ENCODE measurements at places on chromosomes 3 and 15. TPM values are rescaled to one million over a fixed set of nuclear protein-coding genes. Genes with fewer than 3 reads are reported as not detected.
A peak's percentile ranks its signal among the peaks of the same experiment; 100 is the strongest.

Gene ZNF80
- not detected for total RNA-seq

Gene SH2D7
- not detected for total RNA-seq

Gene ZBED2
- 1.0 TPM for total RNA-seq

Gene ATP13A4
- 0.34 TPM for total RNA-seq

Gene EPM2AIP1
- total RNA-seq: 16.5 TPM

Gene CLDN11
- 0.70 TPM for total RNA-seq

Gene FBXO40
- not detected for total RNA-seq

Gene TMEM42
- total RNA-seq: 6.9 TPM

DNA sequence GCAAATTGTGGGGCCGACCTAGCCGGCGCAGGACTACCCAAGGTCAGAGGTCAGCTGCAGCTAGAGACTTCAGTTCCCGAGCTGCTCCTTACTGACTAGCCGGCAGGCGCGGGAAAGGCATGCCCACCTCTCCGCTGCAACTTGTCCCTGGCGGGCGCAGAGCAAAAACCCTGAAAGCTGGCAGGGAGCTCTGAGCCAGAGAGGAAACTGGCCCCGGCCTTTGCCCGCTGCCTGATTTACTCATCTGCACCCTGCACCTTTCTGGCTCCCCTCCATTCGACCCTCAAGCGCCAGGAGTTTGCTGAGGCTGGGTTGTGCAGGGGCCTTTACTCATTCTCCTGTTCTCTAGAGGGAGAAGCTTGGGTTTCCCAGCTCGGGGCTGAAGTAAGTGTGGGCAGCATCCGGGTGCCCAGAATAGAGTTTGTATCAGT, 1.5 kb downstream of the ZIC4 start:
- no peak overlapping the region for H3K27ac ChIP-seq
- no peak overlapping the region for H3K4me3 ChIP-seq
- H3K36me3 ChIP-seq: no peaks in the 10 kb centered on the region
- peaks cover 42% of the 10 kb centered on the region for H3K4me1 ChIP-seq

- H3K4me1 ChIP-seq: no peaks in the 10 kb centered on the region
- no peak overlapping the region for H3K27ac ChIP-seq
- H3K27me3 ChIP-seq: no peaks in the 10 kb centered on the region
- DNase-seq: no peak
- no peak overlapping the region for H3K4me3 ChIP-seq
Observed at GRCh38 chr3:128174675-128175590, 21.7 kb downstream of the EEFSEC start.

- H3K27ac ChIP-seq: no peak overlapping the region
- no peaks in the 10 kb centered on the region for H3K36me3 ChIP-seq
- no peak for DNase-seq
- H3K4me1 ChIP-seq: no peaks in the 10 kb centered on the region
- peaks cover 2% of the 10 kb centered on the region for H3K27me3 ChIP-seq
- no peak overlapping the region for H3K4me3 ChIP-seq
Observed at GRCh38 chr15:99096173-99096893, 8.5 kb upstream of the SYNM start.

GRCh38 chr3:167575000-167575600, 78.6 kb downstream of the WDR49 start:
- H3K4me1 ChIP-seq: no peaks in the 10 kb centered on the region
- H3K4me3 ChIP-seq: no peak overlapping the region
- no peak overlapping the region for H3K27ac ChIP-seq
- H3K27me3 ChIP-seq: no peaks in the 10 kb centered on the region
- DNase-seq: no peak
- no peaks in the 10 kb centered on the region for H3K36me3 ChIP-seq

DNA sequence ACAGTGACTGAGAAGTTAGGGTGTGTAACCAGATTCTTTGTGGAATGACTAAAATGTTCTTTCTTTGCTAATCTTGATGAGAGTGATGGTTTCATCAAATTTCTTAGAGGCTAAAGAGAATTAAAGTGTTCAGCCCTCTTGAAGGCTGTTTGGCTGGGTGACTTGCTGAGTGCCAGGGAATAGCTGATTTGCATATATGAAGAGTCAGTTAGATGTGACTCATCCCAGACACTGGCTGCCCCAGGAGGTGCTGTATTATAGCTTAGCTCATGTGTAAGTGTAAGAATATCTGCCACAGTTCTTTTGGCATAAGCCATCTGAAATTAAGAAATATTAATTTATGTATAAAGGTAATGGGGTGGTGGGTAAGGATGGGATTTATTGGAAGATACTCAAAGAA, 535.1 kb downstream of the NLGN1 start:
- H3K4me1 ChIP-seq: peaks cover 7% of the 10 kb centered on the region
- no peaks in the 10 kb centered on the region for H3K27me3 ChIP-seq
- H3K36me3 ChIP-seq: no peaks in the 10 kb centered on the region
- H3K4me3 ChIP-seq: no peak overlapping the region

GRCh38 chr3:171898192-171898591, 55.0 kb downstream of the TMEM212 start:
- no peak for DNase-seq
- no peaks in the 10 kb centered on the region for H3K4me1 ChIP-seq
- H3K27me3 ChIP-seq: no peaks in the 10 kb centered on the region
- H3K36me3 ChIP-seq: no peaks in the 10 kb centered on the region
- no peak overlapping the region for H3K4me3 ChIP-seq

- peaks cover 2% of the 10 kb centered on the region for H3K27me3 ChIP-seq
- H3K27ac ChIP-seq: no peak overlapping the region
- no peak for DNase-seq
- H3K4me3 ChIP-seq: no peak overlapping the region
Observed at GRCh38 chr3:9125278-9125951, 124.0 kb downstream of the SRGAP3 start.

GRCh38 chr3:23162934-23163333, 40.2 kb upstream of the UBE2E2 start:
- no peak for DNase-seq
- no peak overlapping the region for H3K27ac ChIP-seq
- H3K4me1 ChIP-seq: peaks cover 10% of the 10 kb centered on the region
- no peaks in the 10 kb centered on the region for H3K27me3 ChIP-seq
- H3K36me3 ChIP-seq: no peaks in the 10 kb centered on the region

GRCh38 chr3:111610612-111611054, 15.5 kb upstream of the ZBED2 start:
- no peak overlapping the region for H3K4me3 ChIP-seq
- DNase-seq: no peak
- H3K27ac ChIP-seq: no peak overlapping the region
- no peaks in the 10 kb centered on the region for H3K36me3 ChIP-seq
- H3K27me3 ChIP-seq: no peaks in the 10 kb centered on the region
- H3K4me1 ChIP-seq: no peaks in the 10 kb centered on the region

DNA sequence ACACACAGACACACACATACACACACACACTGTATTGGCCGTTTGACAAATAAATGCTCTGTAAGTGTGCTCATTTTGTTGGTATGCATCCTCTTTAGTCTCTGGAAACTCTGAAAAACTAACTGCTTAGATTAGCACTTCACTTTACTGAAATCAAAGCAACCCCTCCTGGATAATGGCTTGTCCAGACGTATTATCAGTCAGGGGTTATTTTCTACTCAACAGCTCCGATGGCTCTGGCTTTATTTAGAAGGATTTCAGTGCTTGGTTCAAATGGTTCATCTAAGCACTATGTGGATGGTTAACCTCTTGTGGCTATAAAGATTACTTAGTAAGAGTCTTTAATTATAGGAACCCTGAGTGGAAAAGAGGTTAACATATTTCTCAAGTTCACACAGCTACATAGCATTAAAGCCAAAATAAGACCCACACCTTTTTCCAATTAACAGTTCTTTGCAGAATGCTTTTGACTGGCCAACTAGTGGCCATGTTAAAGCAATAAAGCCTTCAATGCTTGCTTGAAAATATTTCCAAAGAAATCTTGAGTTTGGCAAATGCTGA, 516.1 kb upstream of the NAALADL2 start:
- H3K4me1 ChIP-seq: no peaks in the 10 kb centered on the region
- no peak overlapping the region for H3K27ac ChIP-seq
- H3K27me3 ChIP-seq: no peaks in the 10 kb centered on the region
- H3K4me3 ChIP-seq: no peak overlapping the region

GRCh38 chr3:17775073-17775472, 32.6 kb upstream of the TBC1D5 start:
- H3K4me1 ChIP-seq: no peaks in the 10 kb centered on the region
- no peaks in the 10 kb centered on the region for H3K27me3 ChIP-seq
- no peak for DNase-seq
- H3K27ac ChIP-seq: no peak overlapping the region
- H3K4me3 ChIP-seq: no peak overlapping the region

- H3K27ac ChIP-seq: peak overlapping the region; percentile 21
- peaks cover 13% of the 10 kb centered on the region for H3K4me1 ChIP-seq
- no peaks in the 10 kb centered on the region for H3K27me3 ChIP-seq
- H3K36me3 ChIP-seq: no peaks in the 10 kb centered on the region
- DNase-seq: peak; percentile 32
Observed at GRCh38 chr15:39925112-39925842, 5.2 kb upstream of the GPR176 start.

GRCh38 chr15:80090041-80090440, 30.6 kb downstream of the ZFAND6 start:
- no peaks in the 10 kb centered on the region for H3K36me3 ChIP-seq
- peak; percentile 50 for DNase-seq
- no peak overlapping the region for H3K27ac ChIP-seq

- no peak for DNase-seq
- H3K27ac ChIP-seq: no peak overlapping the region
- no peaks in the 10 kb centered on the region for H3K36me3 ChIP-seq
- peaks cover 4% of the 10 kb centered on the region for H3K4me1 ChIP-seq
Observed at GRCh38 chr15:37134699-37135131, 34.4 kb upstream of the MEIS2 start.

DNA sequence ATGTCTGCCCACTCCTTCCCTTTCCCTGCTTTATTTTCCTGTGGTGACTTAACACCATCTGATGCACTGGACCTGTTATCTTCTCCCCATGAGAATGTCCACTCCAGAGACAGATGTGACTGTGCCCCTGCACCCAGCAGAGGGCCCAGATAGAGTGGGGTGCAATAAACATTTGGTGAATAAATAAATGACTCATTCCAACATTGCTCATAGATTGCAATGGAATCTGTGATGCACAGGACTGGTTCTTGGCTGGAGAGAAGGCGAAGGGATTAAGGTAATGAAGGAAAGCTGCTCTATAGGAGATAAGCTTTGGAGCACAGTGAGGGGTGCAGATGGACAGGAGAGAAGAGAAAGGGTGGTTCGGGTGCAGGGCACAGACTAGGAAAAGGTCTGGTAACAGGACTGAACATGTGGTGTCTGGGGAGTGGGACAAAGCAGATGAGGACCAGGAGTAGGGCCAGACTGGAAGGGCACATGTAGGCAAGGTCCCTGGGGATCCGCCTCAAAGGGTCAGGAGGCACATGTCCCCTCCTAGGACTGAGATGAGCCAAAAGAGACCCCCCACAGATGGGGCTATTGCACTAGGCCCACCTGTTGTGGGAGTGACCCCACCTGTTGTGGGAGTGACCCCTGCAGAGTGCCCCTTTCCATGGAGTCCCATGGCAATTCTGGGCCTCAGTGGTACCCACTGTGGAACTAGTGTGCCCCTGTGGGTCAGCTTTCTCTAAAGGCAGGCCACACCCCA, 17.5 kb upstream of the POC1A start:
- H3K4me3 ChIP-seq: no peak overlapping the region
- no peaks in the 10 kb centered on the region for H3K27me3 ChIP-seq
- peaks cover 6% of the 10 kb centered on the region for H3K4me1 ChIP-seq
- no peaks in the 10 kb centered on the region for H3K36me3 ChIP-seq
- no peak overlapping the region for H3K27ac ChIP-seq

- no peak overlapping the region for H3K4me3 ChIP-seq
- H3K27ac ChIP-seq: no peak overlapping the region
- no peaks in the 10 kb centered on the region for H3K4me1 ChIP-seq
- no peak for DNase-seq
- no peaks in the 10 kb centered on the region for H3K27me3 ChIP-seq
- no peaks in the 10 kb centered on the region for H3K36me3 ChIP-seq
Observed at GRCh38 chr3:197533927-197534725, 21.6 kb downstream of the BDH1 start.

- no peak overlapping the region for H3K4me3 ChIP-seq
- H3K4me1 ChIP-seq: no peaks in the 10 kb centered on the region
- H3K27me3 ChIP-seq: peaks cover 35% of the 10 kb centered on the region
- no peak for DNase-seq
Observed at GRCh38 chr3:46462111-46462510, 2.6 kb downstream of the LTF start.

- H3K4me3 ChIP-seq: no peak overlapping the region
- peak; percentile 91 for DNase-seq
- no peaks in the 10 kb centered on the region for H3K36me3 ChIP-seq
- H3K27ac ChIP-seq: peak overlapping the region; percentile 87
- peaks cover 25% of the 10 kb centered on the region for H3K4me1 ChIP-seq
- H3K27me3 ChIP-seq: no peaks in the 10 kb centered on the region
Observed at GRCh38 chr15:44726568-44727484, 9.5 kb upstream of the TRIM69 start.

DNA sequence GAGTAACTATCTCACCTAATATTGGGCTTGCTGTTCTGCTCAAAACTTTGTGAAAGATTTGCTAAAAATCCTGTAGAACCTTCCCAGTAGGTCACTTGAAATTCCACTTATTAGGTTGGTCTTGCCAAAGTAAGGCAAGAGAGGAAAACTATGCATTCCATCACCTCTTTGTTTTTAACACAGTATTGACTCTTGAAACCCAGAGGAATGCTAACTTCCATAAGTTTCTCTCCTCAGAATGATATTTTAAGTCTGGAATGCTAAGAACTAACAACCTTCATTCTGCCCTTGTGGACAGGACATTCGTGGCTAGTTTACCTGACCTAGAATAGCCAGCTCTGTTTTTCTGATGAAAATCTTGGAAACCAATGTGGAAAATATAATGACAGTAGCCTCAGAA, 154.5 kb downstream of the TMCO5A start:
- peaks cover 17% of the 10 kb centered on the region for H3K4me1 ChIP-seq
- no peak overlapping the region for H3K4me3 ChIP-seq
- DNase-seq: peak; percentile 58
- H3K36me3 ChIP-seq: no peaks in the 10 kb centered on the region

DNA sequence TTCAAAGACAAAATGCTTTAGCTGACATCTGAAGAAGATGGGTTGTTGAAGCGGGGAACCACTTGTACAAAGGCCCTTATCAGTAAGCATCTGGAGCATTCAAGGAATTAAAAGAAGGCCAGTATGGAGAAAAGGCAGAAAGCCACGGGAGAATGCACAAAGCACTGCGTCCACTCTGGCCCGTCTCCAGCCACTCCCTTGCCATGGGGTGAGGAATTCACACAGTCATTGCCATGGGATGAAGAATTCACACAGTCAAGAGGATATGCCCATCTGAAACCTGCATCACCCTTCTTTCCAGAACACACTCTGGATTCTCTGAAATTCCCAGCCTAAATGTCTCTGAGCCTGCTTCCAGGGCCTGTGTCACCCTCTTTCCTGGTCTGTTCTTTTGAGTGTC, 26.7 kb upstream of the STAG1 start:
- peaks cover 6% of the 10 kb centered on the region for H3K4me1 ChIP-seq
- H3K36me3 ChIP-seq: no peaks in the 10 kb centered on the region
- H3K27me3 ChIP-seq: no peaks in the 10 kb centered on the region
